Glomerular endothelial cell (primary cell): ENCODE measurements at places on chromosomes 4 and X.

DNA sequence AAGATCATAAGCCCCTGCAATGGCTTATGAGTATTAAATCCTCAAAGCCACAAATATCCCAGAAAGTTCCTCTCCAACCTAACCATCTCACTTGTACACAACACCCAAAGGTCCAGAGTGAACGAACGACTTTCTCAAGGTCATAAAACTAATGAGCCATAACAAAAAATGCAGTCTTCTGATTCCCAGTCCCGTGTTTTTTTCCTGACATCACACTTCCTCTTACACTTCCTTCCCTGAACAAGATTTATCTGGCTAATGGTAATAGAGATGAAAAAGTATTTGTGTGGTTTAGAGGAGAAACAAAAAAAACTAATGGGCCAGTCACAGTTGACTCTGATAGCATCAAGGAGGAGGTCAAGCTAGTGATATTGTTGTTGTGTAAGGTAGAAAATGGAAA lies 99.5 kb upstream of the KLHL13 start:
- DNase-seq: no peak

- DNase-seq: no peak
Measured at GRCh38 chr4:170672381-170672965, 582.7 kb upstream of the AADAT start.

- DNase-seq: no peak
Measured at GRCh38 chrX:2577844-2578466, 77.2 kb upstream of the DHRSX start.

GRCh38 chr4:151935411-151935810 lies 174.6 kb upstream of the GATB start:
- no peak for DNase-seq

GRCh38 chr4:144801731-144802130 lies 155.8 kb downstream of the HHIP start:
- DNase-seq: no peak

- DNase-seq: no peak
Measured at GRCh38 chrX:106300239-106300638, 132.1 kb downstream of the PWWP3B start.

GRCh38 chr4:100166297-100167039 lies 23.8 kb downstream of the DDIT4L start:
- DNase-seq: no peak

DNA sequence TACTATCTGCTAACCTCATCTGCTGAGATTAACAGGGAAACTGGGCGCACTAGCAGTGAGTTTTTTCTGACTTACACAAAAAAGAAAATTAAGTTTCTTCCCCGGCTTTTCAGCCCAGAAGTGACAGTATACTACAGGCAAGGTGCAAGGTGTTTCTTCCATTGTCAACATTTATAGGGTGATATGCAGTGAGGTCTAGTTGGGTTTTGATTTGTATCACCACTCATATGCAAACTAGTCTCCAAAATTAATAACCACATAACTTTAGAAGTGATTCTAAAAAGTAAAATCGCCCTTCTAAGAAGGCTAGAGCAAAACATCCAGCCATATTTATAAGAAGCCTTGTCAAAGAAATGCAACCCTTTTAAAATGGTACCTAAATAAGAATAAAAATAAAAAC lies 640.1 kb downstream of the ARAP2 start:
- no peak for DNase-seq

DNA sequence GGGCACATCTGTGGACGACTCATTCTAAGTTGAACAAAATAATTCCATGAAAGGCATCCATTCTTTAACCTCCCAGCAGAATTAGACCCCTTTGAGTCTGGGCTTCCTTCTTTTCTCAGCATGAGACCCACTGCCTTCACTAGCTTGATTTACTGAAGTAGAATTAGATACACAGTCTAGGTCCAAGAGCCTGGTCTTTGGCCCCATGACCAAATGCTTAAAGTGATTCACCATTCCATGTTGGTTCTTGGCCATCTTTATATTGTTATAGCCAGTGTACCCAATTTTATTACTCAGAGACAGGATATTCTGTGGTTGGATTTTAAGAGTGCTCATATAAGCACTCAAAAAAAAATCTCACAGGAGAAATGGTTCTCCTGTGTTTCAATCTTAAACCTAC lies 155.3 kb upstream of the GPC4 start:
- no peak for DNase-seq

- no peak for DNase-seq
Measured at GRCh38 chr4:23889814-23890341, at the start of gene PPARGC1A. Gene PPARGC1A, minus strand, starts transcription at chr4:23890047. Its CDS starts 90 bp downstream, at chr4:23889957.

DNA sequence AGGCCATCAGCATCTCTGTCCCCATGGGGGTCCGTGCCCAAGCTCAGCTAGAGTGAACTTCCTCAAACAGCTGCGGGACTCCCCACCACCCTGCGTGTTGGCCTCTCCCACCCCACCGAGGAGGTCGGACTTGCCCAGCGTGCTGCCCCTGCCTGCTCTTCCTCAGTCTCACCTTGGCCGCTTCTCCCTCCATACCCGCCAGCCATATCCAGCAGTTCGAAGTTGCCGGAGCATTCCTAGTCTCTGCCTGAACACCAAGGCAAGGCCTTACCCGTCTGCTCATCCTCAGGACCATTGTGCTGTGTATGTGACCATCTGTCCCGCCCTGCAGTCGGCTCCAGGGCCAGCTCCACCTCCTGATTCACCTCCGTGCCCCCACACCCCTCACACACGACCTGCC lies 84.5 kb downstream of the WFS1 start:
- no peak for DNase-seq

- no peak for DNase-seq
Measured at GRCh38 chr4:136573460-136573859, 958.8 kb downstream of the PCDH18 start.

GRCh38 chr4:39427520-39428114 lies 20.9 kb downstream of the KLB start:
- no peak for DNase-seq
